ENCODE measurements at places on chromosomes 2 and 18. TPM values are rescaled to one million over a fixed set of nuclear protein-coding genes. Genes with fewer than 3 reads are reported as not detected.

Gene RIT2
- total RNA-seq, result not detected

Gene EVA1A
- 5.0 TPM for total RNA-seq

Gene ATG9A
- 104 TPM for total RNA-seq

Gene TMEM200C
- total RNA-seq, result 0.63 TPM

Gene LINC00305
- total RNA-seq, result not detected

Gene CFAP221
- 1.00 TPM for total RNA-seq

Gene SLC16A14
- total RNA-seq, result 5.2 TPM

Gene PSMD14
- 48.5 TPM for total RNA-seq

Gene MALT1
- total RNA-seq, result 18.3 TPM

Gene TPO
- total RNA-seq, result 13.8 TPM

Gene DES
- total RNA-seq, result 14,985 TPM

Gene TTC31
- 10.0 TPM for total RNA-seq

Gene COL6A3
- 87.3 TPM for total RNA-seq

Gene COPS7B
- 27.7 TPM for total RNA-seq

Gene SOX11
- total RNA-seq, result 1.1 TPM

Gene RTN4
- total RNA-seq, result 55.2 TPM

Gene DUSP2
- 0.60 TPM for total RNA-seq

Gene IL36G
- not detected for total RNA-seq

Gene LRP2
- 0.05 TPM for total RNA-seq

Gene DDX18
- total RNA-seq, result 40.6 TPM

Gene SYT4
- not detected for total RNA-seq

Gene MDH1B
- total RNA-seq, result 1.3 TPM

Gene MERTK
- 6.5 TPM for total RNA-seq

Gene TMEM150A
- total RNA-seq, result 8.2 TPM

Gene RNU2-63P
- total RNA-seq, result not detected

Gene FBXO48
- total RNA-seq, result 1.1 TPM

Gene SLC14A1
- 10.5 TPM for total RNA-seq

Gene GPR35
- total RNA-seq, result 2.7 TPM

Gene CD8B
- total RNA-seq, result not detected

Gene XIRP2
- 714 TPM for total RNA-seq

Gene GPR75
- total RNA-seq, result 1.7 TPM

Gene GNLY
- total RNA-seq, result 0.45 TPM

Gene NXPH2
- not detected for total RNA-seq

Gene ANKRD23
- total RNA-seq, result 4.8 TPM

Gene CRIM1
- 65.0 TPM for total RNA-seq

Gene CTLA4
- total RNA-seq, result not detected

Gene GATA6
- total RNA-seq, result 65.4 TPM

Gene CHST9
- total RNA-seq, result 14.1 TPM

Gene CHRND
- not detected for total RNA-seq

Gene ANKAR
- total RNA-seq, result 9.9 TPM

Gene FEV
- not detected for total RNA-seq

Gene MAP3K19
- total RNA-seq, result not detected

Gene ZFP36L2
- 33.4 TPM for total RNA-seq

Gene NPAS2
- 81.4 TPM for total RNA-seq

Gene ABCB11
- total RNA-seq, result 0.05 TPM

Gene ALK
- total RNA-seq, result not detected

Gene ELOA2
- not detected for total RNA-seq

Gene ACVR1C
- total RNA-seq, result 0.54 TPM

Gene ARHGAP28
- 0.42 TPM for total RNA-seq

Gene KCNG2
- not detected for total RNA-seq

Gene ABCA12
- total RNA-seq, result not detected

Gene IFIH1
- 4.9 TPM for total RNA-seq

Gene TEX44
- not detected for total RNA-seq

Data from heart left ventricle (tissue), 16 donors.